A673 (cell line): ENCODE measurements at places on chromosomes 13 and 19.
A peak's percentile ranks its signal among the peaks of the same experiment; 100 is the strongest.

- peaks cover 97% of the 10 kb centered on the region for H3K36me3 ChIP-seq
- no peak for DNase-seq
- peaks cover 10% of the 10 kb centered on the region for H3K4me1 ChIP-seq
- H3K27ac ChIP-seq = no peak overlapping the region
- H3K27me3 ChIP-seq = no peaks in the 10 kb centered on the region
Observed at GRCh38 chr13:46352805-46353204, 34.2 kb downstream of the RUBCNL start.

- DNase-seq = peak; percentile 84
- H3K4me3 ChIP-seq = peak within 1 kb of the TSS; percentile 60
- no peaks in the 10 kb centered on the region for H3K27me3 ChIP-seq
- no peaks in the 10 kb centered on the region for H3K4me1 ChIP-seq
- no peaks in the 10 kb centered on the region for H3K36me3 ChIP-seq
Observed at GRCh38 chr19:52922841-52923777, at the start of gene ZNF888. TSS of gene ZNF888 (minus strand) at chr19:52923428. CDS start at chr19:52917873, 5,555 bp downstream.

DNA sequence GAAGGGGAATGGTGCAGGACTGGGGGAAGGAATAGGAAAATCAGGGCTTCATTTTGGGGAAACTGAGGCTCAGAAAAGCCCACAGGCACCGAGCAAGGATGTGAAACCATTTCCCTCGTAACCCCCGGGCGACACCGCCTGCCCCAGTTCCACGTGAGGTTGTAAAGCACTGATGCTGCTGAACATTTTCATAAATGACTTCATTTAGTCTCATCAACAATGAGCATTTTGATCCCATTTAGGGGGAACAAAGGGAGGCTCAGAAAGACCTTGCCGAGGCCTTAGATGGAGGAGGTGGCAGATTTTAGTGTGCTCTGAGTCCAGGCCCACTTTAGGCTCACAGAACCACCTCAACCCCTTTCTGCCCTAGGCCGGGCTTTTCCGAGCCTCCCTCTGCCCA is 20.5 kb upstream of the FBXO27 start:
- DNase-seq = no peak
- no peaks in the 10 kb centered on the region for H3K36me3 ChIP-seq
- no peaks in the 10 kb centered on the region for H3K4me1 ChIP-seq

- H3K36me3 ChIP-seq = no peaks in the 10 kb centered on the region
- H3K4me3 ChIP-seq = no peak overlapping the region
- H3K27ac ChIP-seq = no peak overlapping the region
- no peaks in the 10 kb centered on the region for H3K27me3 ChIP-seq
- no peak for DNase-seq
Observed at GRCh38 chr19:4728871-4729270, 5.2 kb upstream of the DPP9 start.

DNA sequence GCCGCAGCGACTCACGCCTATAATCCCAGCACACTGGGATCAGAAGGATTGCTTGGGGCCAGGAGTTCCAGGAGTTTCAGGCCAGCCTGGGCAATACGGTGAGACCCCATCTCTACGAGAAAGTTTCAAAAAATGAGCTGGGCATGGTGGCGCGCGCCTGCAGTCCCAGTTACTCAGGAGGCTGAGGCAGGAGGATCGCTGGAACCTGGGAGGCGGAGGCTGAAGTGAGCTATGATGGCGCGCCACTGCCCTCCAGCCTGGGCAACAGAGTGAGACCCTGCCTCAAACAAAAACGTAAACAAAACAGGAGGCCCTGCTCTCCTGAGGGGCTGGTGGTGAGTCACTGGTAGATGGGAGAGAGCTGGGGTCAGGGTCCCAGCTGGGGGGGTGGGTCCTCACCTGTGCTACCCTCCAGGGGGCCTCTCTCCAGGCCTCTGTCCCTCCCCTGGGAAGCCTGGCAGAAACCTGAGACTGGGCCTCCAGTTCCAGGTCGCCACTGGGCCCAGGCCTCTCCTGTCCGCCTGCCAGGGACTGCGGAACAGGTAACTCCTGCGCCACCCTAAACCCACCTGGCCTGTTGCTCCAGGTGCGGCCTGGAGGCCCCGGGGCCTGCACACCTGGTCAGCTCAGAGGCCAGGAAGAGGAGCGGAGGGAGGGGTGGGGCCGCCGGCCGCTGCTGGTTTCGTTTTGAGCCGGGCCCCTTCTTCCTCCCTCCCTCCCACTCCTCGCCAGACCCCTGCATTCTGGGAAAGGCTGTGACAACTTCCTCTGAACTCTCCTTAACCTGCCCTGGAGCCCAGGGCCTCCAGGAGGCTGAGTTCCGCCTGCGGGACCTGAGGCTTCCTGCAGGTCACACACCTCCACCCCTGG is 17.2 kb upstream of the ZBTB7A start:
- no peaks in the 10 kb centered on the region for H3K4me1 ChIP-seq
- H3K27ac ChIP-seq = no peak overlapping the region
- DNase-seq = no peak
- no peaks in the 10 kb centered on the region for H3K36me3 ChIP-seq
- no peaks in the 10 kb centered on the region for H3K27me3 ChIP-seq

DNA sequence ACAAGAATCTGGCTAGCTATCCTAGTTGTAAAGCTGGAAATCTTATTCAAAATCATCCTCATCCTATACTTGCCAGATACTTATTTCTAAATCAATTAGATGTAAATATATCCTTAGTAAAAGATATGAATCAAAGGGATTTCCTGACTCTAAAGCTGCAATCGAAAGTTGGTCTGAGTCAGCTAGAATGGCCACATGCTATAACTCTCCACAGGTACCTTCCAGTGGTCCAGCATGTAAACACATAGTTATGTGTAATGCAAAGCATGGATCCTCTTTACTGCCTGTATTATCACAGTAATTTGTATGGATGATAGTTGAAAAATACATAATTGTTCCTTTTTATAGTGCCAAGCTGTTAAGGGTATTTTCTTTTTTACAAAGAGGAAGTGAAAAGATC is 27.4 kb downstream of the SLITRK6 start:
- no peak overlapping the region for H3K4me3 ChIP-seq
- no peaks in the 10 kb centered on the region for H3K27me3 ChIP-seq
- H3K36me3 ChIP-seq = no peaks in the 10 kb centered on the region
- no peaks in the 10 kb centered on the region for H3K4me1 ChIP-seq

DNA sequence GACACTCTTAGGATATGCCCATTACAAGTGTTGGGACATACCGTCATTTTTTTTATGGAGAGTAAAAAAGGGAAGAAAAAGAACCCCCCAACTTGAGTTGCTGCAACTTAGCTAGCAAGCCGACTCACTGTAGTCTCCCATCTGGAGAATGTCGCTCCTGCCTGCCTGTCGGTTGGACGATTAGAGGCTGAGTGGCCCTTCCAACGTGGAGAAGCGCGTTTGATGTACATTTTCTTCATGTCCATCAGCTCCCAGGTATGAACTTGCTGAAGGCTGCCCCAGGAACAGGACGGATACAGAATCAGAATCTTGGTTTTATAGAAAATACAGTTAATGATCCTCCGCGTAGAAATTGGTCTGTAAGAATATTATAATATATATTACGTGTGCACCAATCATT is 189.0 kb upstream of the SOX1 start:
- H3K36me3 ChIP-seq = no peaks in the 10 kb centered on the region
- no peak overlapping the region for H3K4me3 ChIP-seq
- H3K27ac ChIP-seq = no peak overlapping the region
- H3K27me3 ChIP-seq = peaks cover 71% of the 10 kb centered on the region

DNA sequence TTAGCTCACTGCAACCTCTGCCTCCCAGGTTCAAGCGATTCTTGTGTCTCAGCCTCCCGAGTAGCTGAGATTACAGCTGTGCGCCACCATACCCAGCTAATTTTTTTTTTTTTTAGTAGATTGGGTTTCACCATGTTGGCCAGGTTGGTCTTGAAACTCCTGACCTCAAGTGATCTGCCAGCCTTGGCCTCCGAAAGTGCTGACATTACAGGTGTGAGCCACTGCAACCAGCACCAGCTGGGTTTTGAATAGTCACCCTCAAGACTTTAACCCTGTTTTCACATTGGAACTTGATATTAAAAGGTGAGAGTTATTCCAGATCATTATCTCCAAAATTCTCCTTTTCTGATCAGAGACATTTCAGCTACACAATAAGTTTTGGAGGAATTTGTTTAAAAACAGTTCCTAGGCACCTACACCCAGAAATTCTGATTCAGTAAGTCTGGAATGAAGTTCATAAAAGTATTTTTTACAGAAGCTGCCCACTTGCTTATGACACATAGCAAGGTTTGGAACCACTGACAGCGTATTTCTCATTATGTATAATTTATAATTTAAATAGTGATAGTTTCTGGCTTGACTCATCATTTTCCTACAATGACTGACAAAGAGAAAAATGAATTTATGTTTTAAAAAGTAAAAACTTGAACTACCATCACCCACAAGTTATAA is 417.3 kb downstream of the DIAPH3 start:
- H3K4me1 ChIP-seq = peaks cover 44% of the 10 kb centered on the region
- H3K36me3 ChIP-seq = no peaks in the 10 kb centered on the region
- no peaks in the 10 kb centered on the region for H3K27me3 ChIP-seq
- no peak overlapping the region for H3K4me3 ChIP-seq
- no peak for DNase-seq
- H3K27ac ChIP-seq = no peak overlapping the region

- H3K4me3 ChIP-seq = no peak overlapping the region
- H3K27ac ChIP-seq = peak overlapping the region; percentile 39
- no peak for DNase-seq
- no peaks in the 10 kb centered on the region for H3K36me3 ChIP-seq
Observed at GRCh38 chr13:46621133-46621532, 68.2 kb downstream of the LRCH1 start.

GRCh38 chr19:1387684-1388636 is 4.3 kb downstream of the NDUFS7 start:
- no peaks in the 10 kb centered on the region for H3K4me1 ChIP-seq
- peaks cover 17% of the 10 kb centered on the region for H3K36me3 ChIP-seq
- no peak for DNase-seq
- no peak overlapping the region for H3K27ac ChIP-seq

- no peak for DNase-seq
- H3K36me3 ChIP-seq = no peaks in the 10 kb centered on the region
- no peaks in the 10 kb centered on the region for H3K27me3 ChIP-seq
- no peak overlapping the region for H3K4me3 ChIP-seq
- H3K4me1 ChIP-seq = no peaks in the 10 kb centered on the region
- no peak overlapping the region for H3K27ac ChIP-seq
Observed at GRCh38 chr19:56474308-56474707, 2.8 kb downstream of the ZNF667 start.

DNA sequence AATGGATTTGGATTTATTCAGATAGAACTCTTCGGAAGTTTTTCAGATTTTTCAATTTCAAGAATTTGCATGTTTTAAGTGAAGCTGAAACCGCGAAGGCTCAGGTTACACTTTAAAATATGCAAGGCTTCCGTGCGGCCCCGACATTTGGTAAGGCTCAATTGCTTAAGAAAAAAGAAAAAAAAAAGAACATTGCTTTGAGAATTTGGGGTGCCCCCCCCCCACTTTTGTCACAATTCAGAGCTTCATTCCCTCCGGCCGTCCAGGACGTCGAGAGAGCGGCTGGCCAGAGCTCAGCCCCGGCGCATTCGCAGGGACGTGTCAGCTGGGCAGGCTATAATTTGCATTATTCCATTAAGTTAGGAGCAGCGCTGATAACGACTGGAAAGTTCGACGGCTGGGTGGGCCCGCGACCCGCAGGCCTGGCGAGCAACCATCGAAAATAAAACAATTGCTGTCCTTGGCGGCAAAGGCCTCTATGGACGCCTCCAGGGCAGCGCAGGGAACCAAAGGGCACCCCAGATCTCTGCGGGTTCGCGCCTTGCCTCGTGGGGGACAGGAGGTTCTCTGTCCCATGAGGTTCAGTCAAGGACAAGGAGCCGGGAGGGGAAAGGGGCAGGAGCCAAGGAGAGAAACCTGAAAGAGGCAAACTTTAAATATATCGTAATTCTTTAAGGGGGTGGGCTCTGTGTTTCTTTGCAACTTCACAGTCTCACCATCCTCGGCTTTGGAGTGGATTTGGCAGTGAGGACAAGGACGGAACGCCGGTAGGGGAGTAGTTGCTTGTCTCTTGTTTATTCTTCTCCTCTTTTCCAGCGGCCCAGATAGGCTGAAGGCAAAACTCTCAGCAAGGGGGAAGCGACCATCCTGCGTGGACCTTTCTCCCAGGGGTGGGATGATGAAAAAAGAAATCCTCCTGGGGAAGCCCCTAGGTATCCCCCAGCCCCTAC is 7.0 kb downstream of the SOX21 start:
- H3K36me3 ChIP-seq = no peaks in the 10 kb centered on the region
- DNase-seq = no peak
- no peak overlapping the region for H3K27ac ChIP-seq
- H3K27me3 ChIP-seq = peaks cover 100% of the 10 kb centered on the region
- no peak overlapping the region for H3K4me3 ChIP-seq

- H3K27me3 ChIP-seq = no peaks in the 10 kb centered on the region
- H3K27ac ChIP-seq = no peak overlapping the region
- H3K36me3 ChIP-seq = no peaks in the 10 kb centered on the region
- DNase-seq = no peak
- no peak overlapping the region for H3K4me3 ChIP-seq
Observed at GRCh38 chr13:102234618-102235017, 167.2 kb downstream of the FGF14 start.

GRCh38 chr13:110925023-110925612 is 10.2 kb upstream of the ANKRD10 start:
- no peak overlapping the region for H3K27ac ChIP-seq
- peaks cover 17% of the 10 kb centered on the region for H3K27me3 ChIP-seq
- peak; percentile 33 for DNase-seq
- H3K36me3 ChIP-seq = no peaks in the 10 kb centered on the region
- H3K4me3 ChIP-seq = no peak overlapping the region
- H3K4me1 ChIP-seq = no peaks in the 10 kb centered on the region

DNA sequence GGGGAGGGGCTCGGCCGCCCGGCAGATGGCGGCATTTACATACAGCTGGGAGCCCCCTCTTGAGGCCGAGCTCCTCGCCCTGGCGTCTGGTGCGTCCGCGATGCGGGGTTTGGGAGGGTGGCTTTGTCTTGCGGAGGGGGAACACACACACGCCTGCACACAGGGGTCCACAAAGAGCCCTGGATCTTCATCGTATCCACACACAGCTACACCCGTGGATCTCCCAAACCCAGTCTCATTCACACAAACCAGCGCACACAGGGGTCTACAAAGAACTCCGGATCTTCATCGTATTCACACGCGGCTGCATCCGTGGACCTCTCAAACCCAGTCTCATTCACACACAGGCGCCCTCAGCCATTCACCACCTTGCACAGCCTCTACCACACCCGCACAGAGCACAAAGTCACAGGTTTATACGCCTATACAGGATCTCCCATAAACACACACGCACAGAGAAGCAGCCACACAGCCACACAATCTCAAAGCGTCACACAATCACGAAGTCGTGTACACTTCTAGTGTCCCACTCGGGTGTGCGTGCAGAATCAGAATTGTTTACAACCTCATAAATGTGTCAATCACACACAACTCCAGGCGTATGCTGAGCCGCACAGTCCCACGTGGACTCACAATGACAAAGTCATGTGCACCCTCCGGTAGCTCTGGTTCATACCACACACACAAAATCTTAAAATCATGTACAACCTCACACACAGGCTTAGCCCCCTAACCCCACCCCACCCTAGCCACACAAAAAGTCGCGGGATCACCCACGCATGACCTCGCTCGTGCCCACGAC is 550 bp upstream of the DLL3 start:
- DNase-seq = peak; percentile 65
- H3K36me3 ChIP-seq = no peaks in the 10 kb centered on the region
- peaks cover 20% of the 10 kb centered on the region for H3K27me3 ChIP-seq

- H3K36me3 ChIP-seq = no peaks in the 10 kb centered on the region
- H3K4me3 ChIP-seq = peak within 1 kb of the TSS; percentile 61
- no peaks in the 10 kb centered on the region for H3K4me1 ChIP-seq
- H3K27me3 ChIP-seq = no peaks in the 10 kb centered on the region
Observed at GRCh38 chr19:34480971-34481841, at the start of gene WTIP. TSS of gene WTIP (plus strand) at chr19:34481758. CDS start at chr19:34481975, 217 bp downstream.

GRCh38 chr13:62305756-62306155 is 890.1 kb upstream of the PCDH20 start:
- H3K4me3 ChIP-seq = no peak overlapping the region
- no peak overlapping the region for H3K27ac ChIP-seq
- H3K4me1 ChIP-seq = no peaks in the 10 kb centered on the region
- H3K36me3 ChIP-seq = no peaks in the 10 kb centered on the region
- DNase-seq = no peak
- no peaks in the 10 kb centered on the region for H3K27me3 ChIP-seq
